ENCODE measurements at places on chromosomes 3 and 15. TPM values are rescaled to one million over a fixed set of nuclear protein-coding genes. Genes with fewer than 3 reads are reported as not detected.

DNA sequence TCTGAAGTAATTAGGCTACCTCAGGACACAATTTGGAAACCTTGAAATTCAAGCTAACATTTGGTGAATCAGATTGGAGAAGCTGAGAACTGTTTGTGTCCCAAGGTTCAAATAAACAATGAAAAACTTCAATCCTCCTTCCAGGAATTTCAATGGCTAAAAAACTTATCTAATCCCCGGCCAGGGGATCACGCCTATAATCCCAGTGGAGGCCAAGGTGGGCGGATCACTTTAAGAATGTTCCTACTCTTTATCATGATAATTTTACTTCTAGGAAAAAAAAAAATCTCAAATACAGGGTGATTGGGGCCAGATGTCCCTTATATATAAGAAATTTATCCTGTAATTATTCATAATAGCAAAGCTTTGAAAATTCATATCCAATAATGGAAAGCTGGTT lies 139.0 kb downstream of the CPNE4 start:
- DNase-seq, result no peak

- peak; percentile 31 for DNase-seq
These were observed 22.9 kb upstream of the DNAAF4 start for GRCh38 chr15:55530861-55531313.

Gene CIDEC
- not detected for total RNA-seq

GRCh38 chr3:161415506-161416231 lies 44.4 kb upstream of the SPTSSB start:
- DNase-seq, result peak; percentile 32

Gene SERINC4
- total RNA-seq, result not detected

DNA sequence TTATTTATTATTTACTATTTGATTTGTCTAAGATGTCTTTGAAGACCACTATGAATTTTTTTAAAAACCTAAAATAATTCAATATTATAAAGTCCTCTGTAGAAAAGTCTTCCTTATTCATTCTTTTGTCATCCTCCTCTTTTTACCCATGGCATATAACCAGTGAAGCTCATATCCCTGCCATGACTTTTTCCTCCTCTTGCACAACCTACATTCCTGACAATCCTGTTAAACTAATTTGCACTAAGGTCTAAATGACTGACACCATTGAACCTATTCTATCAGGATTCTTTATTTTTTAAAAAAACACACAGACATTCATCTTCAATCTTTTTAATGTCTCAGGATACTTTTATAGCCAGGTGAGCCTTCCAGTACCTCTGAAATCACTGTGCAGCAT lies 159.9 kb upstream of the SLC2A2 start:
- no peak for DNase-seq

GRCh38 chr15:51849860-51850259 lies 20.4 kb downstream of the TMOD3 start:
- DNase-seq, result no peak

Gene BNC1
- 13.8 TPM for total RNA-seq

DNA sequence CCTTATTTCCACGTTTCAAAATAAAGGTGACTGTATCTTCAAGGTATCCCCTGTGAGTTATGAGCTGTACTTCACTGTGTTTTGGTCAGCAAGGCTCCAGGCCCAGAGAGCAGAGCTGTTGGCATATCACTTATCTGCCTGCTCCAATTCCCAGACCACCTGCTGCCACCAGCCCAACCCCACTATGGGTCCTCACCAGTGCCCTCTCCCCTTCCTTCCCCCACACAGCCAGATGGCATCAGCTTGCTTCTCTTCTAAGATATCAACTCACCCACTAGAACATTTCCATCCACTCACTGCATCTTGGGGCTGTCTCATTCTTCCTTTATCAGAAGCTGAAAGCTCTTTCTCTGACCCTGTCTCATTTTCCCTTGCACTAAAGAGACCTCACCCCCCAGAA lies 136.9 kb upstream of the EIF1B start:
- DNase-seq, result no peak

- DNase-seq, result no peak
These were observed 783 bp upstream of the DNAJB11 start for GRCh38 chr3:186569779-186570095.
